KBM-7 (cell line): ENCODE measurements at places on chromosomes 3 and 15.

DNA sequence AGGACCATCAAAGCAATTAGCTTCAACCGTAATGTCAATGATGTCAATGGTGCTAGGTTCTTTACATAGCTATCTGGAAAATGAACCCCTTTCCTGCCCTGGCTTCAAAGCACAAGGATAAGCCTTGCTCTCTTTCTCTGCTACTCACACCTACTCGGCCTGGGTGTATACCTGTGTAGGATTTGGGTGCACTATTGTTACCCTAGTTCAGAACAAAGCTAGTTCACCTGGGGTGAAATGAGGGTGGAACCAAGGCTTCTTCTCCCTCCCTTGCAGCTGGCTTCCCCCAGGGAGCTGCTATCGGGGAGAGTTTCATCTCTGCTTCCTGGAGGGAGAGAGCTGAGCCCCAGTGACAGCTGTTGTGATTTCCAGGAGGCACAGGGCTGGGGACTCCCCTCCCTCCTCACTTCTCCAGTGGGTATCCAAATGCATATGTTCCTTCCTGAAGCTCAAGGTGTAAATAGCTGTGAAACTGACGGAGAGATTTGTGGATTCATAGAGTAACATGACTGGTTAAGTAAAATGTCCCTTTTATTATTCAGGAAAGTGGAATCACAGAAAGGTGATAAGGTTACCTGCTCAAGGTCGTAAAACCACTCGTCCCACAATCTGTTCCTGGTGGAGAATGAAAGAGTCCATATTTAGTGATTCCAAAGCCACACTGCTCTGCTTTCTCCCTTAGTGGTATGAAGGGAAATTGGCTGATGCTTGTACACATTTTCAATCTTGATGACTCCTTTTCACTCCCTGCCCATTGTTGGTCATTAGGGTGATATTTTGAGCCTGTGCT is 11.8 kb upstream of the C3orf70 start:
- no peak for DNase-seq

GRCh38 chr3:138068579-138069174 is 46.7 kb downstream of the DZIP1L start:
- DNase-seq: peak; percentile 82

DNA sequence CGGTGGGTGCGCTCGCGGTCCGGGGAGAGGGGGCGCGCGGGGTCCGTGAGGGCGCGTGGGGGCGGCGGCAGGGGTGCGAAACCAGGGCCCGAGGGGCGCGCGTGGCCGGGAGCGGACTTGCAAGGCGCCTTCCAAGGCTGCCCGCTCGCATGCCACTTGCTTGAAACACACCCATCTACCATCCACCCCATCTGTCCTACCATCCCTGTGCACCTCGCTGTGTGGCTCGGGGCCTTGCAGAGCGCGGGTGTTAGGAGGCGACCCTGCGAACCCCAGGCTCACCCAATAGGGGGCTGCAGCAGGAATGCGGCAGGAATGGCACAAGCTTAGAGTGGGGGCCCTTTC is 240 bp downstream of the CFAP100 start:
- DNase-seq: no peak

GRCh38 chr3:196156160-196156559 is 55.0 kb downstream of the ZDHHC19 start:
- no peak for DNase-seq

GRCh38 chr3:171490901-171491300 is 30.7 kb upstream of the TNIK start:
- no peak for DNase-seq

- peak; percentile 8 for DNase-seq
Measured at GRCh38 chr15:80779658-80780415, 667 bp downstream of the CEMIP start.

DNA sequence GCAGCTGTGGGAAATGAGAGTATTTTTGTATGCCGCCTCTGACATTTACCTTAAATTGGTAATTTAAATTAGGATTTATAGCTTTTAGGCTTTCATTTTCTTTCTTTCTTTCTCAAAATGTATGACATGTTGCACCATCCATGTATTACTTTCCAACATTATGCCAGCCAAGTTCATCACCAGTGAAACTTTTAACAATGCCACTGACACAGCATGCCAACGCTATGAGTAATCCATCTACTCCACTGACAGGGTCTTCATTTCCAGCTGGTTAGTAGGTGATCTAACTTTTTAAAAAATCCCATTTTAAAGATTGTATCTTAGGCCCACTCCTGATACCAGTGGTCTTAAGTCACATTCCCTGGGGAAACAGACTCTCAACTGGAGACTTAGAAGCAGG is 21.8 kb upstream of the CLDN16 start:
- no peak for DNase-seq
